ENCODE measurements at places on chromosomes 3 and 15.

- peak; percentile 3 for DNase-seq
Measured at GRCh38 chr3:138686771-138687221, 78.2 kb downstream of the FAIM start.

- DNase-seq, result peak; percentile 48
Measured at GRCh38 chr3:65636326-65636725, 402.4 kb downstream of the MAGI1 start.

- no peak for DNase-seq
Measured at GRCh38 chr3:65971293-65972252, 67.1 kb downstream of the MAGI1 start.

GRCh38 chr3:185936273-185936629 lies 1.6 kb downstream of the TRA2B start:
- DNase-seq, result no peak

GRCh38 chr3:144104186-144104585 lies 132.6 kb downstream of the DIPK2A start:
- DNase-seq, result peak; percentile 74

DNA sequence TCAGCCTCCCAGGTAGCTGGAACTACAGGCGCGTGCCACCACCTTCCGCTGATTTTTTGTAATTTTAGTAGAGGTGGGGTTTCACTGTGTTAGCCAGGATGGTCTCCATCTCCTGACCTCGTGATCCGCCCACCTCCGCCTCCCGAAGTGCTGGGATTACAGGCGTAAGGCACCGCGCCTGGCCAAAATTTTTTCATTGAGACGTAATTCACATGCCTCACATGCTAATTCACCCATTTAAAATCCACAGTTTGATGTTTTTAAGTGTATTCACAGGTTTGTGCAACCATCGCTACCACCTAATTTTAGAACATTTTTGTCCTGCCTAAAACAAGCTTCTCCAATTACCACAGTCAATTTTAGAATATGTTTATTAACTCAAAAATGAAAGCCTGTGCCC lies 37.1 kb downstream of the SELENOT start:
- no peak for DNase-seq

DNA sequence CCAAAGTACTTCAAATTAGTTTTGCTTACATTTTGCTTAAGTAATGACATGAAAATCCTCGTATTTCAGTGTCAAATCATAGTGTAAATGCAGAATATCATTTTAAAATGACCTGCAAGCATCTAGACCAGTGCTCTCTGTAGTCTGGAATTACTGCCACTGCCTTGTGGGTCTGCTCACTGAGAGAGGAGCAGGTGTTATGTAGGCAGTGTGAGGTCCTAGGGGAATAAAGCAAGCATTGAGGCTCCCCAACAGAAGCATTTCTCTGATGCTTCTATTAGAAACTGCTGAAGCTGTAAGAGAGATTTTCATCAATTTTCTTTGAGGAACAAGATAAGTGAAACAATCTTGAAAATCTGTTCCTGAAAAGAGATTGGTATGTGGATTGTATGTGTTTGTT lies 253.2 kb downstream of the BBX start:
- no peak for DNase-seq

GRCh38 chr15:25208735-25209134 lies 230.1 kb downstream of the UBE3A start:
- DNase-seq, result no peak

DNA sequence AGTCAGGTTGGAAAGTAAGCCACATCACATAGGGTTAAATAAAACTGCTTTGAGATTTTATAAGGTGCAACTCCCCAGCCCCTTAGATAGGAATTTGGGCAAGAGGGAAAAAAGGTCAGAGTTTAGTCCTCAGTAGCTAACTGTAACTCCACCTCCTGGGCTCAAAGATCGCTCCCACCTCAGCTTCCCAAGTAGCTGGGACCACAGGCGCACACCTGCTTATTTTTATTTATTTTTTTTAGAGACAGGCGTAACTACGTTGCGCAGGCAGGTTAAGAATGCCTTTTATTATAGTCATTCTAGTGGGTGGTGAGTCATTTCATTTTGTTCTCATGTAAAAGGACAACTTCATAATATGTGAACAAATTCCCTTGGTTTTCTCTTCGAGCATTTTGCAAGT lies 14.7 kb downstream of the TM2D3 start:
- DNase-seq, result no peak

- DNase-seq, result no peak
Measured at GRCh38 chr3:43341788-43342187, 55.4 kb downstream of the SNRK start.

- DNase-seq, result no peak
Measured at GRCh38 chr3:31185062-31185357, 290.5 kb upstream of the GADL1 start.

DNA sequence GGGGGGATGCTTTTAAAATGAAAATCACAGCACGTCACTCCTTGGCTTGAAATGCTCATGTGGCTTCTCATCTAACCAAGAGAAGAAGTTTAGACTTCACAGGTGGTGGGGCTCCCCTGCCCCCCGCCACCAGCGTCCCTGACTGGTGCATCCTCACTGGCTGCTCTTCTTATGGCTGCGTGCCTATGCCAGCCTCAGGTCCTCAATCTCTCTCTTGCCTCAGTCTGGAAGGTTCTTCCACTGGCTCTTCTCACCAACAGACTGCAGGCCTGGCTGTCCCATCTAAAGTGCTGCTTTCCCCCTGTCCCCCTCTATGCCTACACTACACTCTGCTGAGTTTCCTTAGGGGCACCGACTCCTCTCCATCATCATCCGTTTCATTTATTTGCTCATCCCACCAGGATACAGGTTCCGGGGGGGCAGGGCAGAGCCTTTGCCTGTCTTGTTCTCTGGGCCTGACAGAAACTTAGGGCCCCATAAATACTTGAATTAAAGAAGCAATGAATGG lies 20.6 kb downstream of the ABTB1 start:
- DNase-seq, result no peak

DNA sequence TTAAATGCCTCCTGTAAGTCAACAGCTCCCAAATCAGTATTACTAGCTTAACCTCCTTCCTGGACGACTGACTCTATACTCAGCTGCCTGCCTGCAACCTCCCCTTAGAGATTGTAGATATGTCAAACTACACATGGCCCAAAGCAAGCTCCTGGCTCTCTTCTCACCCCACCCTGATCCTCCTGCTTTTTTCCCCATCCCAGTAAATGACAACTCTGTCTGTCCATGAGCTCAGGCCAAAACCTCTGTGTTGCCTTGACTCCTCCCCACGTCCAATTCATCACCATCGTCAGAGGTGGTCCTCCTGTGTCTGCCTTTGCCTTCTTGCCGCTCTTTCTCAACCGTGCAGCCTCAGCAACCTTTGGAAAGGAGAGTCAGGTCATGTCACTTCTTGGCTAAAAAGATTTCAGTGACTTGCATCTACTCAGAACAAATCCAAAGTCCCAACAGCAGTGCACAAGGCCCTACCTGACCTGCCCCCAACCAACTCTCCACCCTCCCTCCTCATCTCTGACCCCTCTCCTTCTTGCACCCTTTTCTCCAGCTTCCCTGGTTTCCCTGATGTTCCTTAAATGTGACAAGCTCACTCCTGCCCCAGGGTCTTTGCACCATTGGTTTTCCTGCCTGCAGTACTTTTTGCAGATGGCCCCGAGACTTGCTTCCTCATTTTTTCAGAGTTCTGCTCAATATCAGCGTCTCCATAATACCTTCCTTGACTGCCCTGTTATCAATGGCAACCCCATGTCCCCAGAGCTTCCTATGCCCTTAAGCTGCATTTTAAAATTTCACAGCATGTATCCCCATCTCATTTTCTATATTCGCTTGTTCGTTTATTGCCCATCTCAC lies 52.8 kb downstream of the LSM3 start:
- DNase-seq, result no peak

DNA sequence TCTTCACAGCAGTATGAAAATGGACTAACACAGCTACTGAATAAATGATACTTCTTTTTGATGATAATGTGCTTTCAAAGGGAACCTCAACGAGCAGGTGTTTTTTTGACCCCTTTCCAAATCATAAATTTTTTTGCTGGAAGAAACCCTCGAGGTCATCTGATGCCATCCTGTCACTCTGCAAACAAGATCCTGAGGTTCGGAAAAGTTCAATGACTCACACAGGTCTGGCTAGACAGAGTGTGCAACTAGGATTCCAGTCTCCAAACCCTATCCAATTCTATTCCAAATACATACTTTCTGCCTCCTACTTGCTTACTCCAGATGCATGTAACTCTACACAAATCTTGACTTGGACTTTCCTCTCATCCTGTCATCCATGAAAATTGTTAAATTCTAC lies 124.7 kb downstream of the NEDD4 start:
- DNase-seq, result no peak

GRCh38 chr15:25054943-25055342 lies 100.2 kb downstream of the SNRPN start:
- no peak for DNase-seq

- DNase-seq, result no peak
Measured at GRCh38 chr3:58004973-58005372, 3.2 kb upstream of the FLNB start.

- peak; percentile 83 for DNase-seq
Measured at GRCh38 chr15:65939901-65940617, 70.8 kb downstream of the RAB11A start.

DNA sequence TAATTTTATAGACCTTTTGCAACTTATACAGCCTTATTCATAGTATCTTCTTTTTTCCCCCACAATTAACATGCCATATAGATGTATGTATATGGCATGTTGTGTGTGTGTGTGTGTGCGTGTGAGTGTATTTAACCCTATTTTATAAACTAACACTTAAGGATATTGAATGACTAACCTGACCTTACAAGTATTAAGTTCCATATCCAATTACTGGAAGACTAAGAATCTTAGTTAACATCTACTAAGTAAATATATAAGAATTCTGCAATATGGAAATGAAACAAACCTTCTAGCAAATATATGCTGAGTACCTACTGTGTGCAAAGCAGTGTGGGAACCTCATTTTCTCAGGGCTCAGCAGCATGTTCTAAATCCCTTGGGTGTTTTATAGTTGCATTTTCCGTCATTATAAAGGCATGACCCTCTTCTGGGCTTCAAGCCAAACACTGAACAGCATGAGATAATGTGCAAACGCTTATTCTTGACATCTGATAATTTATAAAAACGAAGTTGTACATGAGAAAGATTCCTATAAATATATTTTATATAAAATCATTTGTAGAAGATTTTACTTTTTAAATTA lies 105.5 kb downstream of the NLGN1 start:
- peak; percentile 61 for DNase-seq

DNA sequence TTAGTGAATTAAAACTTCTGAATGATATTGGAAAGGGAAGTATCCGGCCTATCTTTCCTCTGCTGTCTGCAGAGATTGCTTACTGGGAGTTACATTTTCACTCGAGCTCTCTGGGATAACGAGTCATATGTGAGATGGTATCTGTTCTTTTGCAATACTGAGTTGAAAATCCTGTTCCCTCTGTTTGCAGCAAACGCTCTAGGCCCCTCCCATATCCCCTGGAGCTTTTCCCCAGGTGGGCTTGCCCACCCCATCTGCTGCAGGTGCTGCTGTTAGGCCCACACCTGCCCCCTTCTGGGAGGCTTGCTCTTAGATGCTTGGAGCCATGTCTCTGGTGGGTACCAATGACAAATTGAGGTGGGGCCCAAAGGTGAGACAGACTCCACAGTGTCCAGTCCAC lies 42.7 kb upstream of the MTMR10 start:
- DNase-seq, result peak; percentile 8

DNA sequence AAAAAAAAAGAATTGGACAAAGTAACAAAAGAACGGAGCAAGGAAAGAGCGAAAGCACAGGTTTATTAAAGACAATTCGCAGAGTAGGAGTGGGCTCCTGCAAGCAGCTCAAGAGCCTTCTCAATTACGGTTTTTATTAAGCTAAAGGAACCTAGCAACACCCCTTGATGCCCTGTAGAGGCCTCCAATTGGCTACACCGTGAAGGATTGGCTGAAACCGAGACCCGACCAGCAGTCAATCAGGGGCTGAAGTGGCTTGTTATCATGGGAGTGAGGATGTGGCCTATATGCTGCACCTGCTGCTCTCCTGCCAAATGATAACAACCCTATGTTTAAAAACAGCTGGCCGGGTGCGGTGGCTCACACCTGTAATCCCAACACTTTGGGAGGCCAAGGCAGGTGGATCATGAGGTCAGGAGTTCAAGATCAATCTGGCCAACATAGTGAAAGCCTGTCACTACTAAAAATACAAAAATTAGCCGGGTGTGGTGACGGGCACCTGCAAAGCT lies 20.4 kb upstream of the AP3B2 start:
- no peak for DNase-seq

- no peak for DNase-seq
Measured at GRCh38 chr3:29348316-29348715, 67.4 kb downstream of the RBMS3 start.

- no peak for DNase-seq
Measured at GRCh38 chr15:69793781-69794451, 303.8 kb downstream of the TLE3 start.

- no peak for DNase-seq
Measured at GRCh38 chr3:150784747-150785125, 21.8 kb upstream of the SIAH2 start.

DNA sequence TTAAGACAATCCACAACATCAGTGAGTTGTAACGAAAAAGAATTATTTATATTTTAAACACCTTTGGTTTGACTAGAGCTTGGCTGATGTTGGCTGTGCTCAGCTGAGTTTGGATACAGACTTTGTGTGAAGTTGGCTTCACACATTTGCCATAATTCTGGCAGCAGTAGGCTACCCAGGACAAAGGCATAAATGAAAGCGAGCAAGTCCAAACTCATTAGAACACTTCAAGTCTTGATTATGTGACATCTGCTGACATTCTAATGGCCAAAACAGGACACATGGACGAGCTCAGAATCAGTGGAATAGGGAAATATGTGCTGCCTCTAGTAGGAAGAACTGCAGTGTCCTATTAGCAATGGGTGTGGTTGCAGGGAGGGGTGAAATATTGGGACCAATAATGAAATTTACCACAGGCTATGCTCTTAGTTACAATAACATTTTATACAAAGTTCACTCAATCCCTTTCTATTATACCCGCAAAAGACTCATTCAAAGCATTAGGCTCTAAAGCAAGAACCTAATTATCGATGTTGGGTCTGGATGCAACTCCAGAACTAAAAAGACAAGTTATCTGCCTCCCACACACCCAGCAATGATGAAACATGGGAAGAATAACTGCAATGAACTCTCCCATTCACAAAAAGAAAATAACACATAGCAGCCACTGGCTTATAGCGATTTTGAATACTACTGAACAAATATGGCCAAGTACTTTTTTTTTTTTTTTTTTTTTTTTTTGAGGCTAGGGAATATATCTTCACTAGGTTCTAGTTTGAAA lies 493.9 kb upstream of the RASGRP1 start:
- no peak for DNase-seq

DNA sequence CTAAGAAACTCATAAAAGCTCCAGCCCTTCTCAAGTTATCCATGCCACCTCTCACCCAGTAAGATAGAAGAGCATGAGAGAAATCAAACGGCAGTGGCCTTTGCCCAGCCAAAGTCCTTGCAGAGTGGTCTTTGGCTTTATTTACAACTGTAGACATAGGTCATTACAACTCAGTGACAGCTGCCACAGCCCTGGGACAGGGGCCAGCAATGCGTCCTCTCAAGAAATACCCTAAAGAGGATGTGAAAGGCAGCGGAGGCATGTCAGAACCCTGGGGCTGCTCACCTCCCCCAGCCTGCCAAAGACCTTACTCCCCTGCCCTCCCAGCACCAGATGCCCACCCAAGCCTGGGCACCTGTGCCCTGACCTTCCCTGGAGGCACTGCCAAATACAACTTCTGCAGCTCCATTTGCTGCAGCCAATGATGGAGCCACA lies 6.3 kb downstream of the ACAA1 start:
- no peak for DNase-seq

- DNase-seq, result no peak
Measured at GRCh38 chr3:23798876-23799275, 6.9 kb upstream of the UBE2E1 start.

- no peak for DNase-seq
Measured at GRCh38 chr3:140236836-140237501, 302.0 kb downstream of the CLSTN2 start.
